KBM-7 (cell line): ENCODE measurements at places on chromosomes 7 and 10.

DNA sequence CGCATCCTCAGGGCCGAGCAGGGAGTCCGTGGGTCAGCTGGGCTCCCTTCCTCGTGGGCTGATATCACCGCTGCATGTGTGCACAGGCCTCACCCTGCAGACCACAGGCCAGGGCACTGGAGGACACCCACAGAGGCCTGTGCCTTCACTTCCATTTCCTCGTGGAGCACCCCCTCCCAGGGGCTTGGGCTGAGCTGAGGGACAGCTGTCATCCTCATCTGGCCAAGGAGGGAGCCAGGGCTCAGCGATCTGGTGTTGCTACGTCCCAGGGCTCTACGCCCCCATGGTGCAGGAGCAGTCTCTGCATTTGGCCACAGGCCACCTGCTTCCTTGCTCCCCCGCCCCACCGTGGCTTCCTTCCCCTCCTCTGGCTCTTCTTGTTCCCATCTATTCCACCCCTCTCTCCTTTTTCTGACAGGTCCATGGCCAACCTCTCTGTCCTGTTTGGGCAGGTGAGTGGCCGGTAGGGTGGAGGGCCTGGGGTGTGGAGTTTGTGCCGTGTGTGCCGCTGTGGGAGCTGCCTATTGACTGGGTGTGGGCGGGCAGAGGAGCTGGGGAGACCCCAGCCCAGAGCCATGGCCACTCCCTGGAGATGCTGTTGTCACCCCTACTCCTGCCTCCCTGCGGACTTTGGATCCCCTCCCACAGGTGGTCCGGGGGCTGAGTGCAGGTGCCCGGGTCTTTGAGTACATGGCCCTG lies 8.3 kb upstream of the ASIC3 start:
- no peak for DNase-seq

GRCh38 chr10:76026905-76027304 lies 595.5 kb downstream of the LRMDA start:
- no peak for DNase-seq

DNA sequence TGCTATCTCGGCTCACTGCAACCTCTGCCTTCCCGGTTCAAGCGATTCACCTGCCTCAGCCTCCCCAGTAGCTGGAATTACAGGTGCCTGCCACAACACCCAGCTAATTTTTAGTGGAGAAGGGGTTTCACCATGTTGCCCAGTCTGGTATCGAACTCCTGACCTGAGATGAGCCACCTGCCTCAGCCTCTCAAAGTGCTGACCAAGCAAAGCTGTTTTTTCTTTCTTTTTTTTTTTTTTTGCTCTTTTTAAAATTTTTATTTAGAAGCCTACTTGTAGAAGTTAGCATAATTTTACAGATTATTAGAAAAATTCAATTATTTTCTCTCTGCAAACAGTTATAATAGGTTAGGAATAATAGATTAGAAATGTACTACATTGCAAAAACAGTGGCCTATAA lies 1.2 kb upstream of the FGFBP3 start:
- DNase-seq, result no peak

GRCh38 chr7:22452142-22452959 lies 47.6 kb downstream of the STEAP1B start:
- peak; percentile 35 for DNase-seq

DNA sequence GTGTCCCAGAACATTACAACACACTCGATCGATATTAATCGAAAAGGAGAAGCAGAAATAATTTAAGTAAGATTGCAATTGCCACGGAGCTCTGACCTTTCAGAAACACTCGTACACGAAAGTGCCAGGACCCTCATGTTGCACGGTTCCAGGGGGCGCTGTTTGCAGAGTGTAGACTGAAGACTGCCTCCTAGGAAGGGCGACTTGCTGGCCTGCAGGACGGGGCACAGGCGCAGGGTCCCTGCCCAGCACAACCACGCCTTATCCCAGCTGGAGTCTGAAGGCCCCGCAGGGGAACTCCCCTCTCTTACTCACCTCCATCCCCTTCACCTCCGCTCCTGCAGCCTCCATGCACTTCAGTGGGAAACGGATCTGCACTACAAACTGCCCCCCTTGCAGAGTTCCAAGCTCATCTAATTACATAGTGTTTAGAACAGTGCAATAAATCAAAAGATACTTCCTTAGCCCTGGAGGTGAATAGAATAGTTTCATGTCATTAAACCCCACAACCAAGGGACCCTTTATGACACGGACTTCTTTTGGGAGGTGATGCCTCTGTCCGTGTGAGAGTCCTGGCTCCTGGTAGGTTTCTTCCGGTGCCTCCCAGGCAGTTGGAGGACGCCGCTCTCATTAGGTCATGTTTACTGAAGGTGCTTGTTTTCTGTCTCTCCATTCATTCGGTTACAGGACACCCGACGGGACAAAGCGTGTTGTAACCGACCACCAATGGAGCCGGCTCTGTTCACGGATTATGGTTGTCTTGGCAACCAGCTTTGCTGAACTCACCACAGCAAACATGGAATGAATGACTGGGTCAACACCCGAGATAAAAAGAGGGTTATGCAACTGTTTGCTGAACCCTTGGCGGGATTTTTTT lies 262.2 kb downstream of the BAMBI start:
- no peak for DNase-seq

GRCh38 chr7:121119047-121119446 lies 130.5 kb downstream of the CPED1 start:
- DNase-seq, result no peak

DNA sequence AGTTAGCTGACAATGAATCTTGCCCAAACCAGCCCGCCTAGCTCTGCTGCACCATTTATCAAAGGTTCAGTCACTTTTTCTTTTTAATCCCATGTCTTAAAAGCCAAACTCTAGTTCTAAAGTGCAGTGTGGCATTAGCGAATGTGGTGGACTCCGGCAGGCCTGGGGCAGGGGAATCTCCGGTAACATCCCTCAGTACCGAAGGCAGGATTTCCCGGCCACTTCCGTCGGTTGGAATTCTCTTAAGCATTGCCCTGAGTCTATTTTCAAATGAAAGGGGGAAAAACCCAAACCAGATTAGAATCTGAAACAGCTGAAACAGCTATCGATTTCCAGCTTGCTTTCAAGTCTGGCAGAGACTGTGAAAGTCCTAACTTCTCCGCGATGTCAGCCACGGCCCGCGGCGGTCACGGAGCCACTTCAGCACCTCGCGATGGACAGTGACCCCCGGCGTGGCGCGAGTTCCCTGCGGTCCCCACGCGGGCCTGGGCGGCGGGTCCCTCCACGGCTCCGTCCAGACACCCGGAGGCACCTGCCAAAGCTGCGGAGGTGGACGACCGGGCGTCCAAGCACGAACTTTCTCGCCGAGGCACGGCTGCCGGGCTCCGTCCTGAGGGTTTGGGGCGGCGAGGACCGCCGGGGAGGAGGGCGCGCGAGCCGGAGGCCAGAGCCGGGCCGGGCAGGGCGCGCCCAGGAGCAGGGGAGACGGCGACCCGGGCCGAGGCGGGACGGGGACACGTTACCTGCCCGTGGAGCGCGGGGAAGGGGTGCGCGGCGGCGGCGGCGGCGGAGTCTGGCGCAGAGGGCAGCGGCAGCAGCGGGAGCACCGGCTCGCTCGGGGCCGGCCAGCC lies 745 bp downstream of the TCERG1L start:
- DNase-seq, result no peak

DNA sequence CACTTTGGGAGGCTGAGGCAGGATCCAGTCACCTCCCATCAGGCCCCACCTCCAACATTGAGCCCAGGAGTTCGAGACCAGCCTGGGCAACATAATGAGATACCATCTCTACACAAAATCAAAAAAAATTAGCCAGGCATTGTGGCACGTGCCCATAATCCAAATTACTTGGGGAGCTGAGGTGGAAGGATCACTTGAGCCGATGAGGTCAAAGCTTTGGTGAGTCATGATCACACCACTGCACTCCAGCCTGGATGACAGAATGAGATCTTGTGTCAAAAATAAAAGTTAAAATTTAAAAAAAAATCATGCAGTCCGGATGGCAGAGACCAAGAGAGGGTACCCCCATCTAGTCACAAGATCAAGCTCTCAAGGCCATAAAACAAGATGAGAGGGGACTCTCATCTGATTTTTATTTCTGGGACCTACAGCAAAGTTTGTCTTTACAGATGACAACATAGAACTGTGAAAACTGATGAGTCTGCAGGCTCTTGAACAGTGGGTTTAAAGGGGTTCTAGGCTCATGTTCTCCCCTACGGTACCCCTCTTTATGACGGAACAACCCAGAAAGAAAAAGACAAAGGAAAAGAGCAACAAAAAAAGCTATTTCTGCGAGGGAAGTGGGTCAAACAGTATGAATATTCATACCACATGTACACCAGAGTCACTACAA lies 28.9 kb upstream of the CREB3L2 start:
- no peak for DNase-seq

GRCh38 chr7:71021131-71021530 lies 110.8 kb upstream of the GALNT17 start:
- no peak for DNase-seq

DNA sequence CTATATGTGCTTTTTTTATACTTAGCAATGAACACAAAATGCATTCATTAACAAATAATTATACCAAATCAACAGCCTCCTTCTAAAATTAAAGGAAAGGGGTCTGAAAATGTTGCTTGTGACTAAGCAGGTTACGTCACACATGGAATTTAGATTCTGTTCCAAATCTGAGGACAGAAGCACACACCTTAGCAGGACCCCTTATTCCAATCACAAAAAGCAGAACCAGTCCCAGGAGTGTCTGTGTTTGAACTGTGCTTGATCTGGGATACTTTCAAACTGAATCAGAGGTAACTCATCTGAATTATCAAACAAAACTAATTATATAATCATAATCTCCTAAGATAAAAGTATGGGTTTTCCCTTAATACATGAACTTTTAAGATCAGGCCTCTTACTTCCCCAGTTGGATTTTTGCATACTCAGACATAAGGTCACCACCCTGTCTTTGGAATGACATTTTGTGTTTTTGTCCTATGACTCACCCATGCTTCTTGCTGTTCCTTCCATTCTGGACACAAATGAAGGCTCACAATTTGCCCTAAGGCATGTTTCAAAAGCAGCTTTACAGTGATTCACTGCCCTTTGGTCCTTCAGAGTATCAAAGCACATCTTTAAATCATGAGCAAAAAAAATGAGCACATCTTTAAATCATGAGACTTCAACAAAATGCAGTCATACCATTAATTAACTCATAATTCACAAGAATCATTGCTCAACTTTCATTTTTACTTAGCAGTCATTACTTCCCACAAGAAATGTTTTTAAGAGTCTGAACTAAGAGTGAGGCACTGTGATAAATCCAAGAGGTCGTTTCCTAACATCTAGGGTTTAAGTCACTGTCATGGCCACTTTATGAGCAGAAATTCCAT lies 35.5 kb downstream of the SEMA3C start:
- no peak for DNase-seq

DNA sequence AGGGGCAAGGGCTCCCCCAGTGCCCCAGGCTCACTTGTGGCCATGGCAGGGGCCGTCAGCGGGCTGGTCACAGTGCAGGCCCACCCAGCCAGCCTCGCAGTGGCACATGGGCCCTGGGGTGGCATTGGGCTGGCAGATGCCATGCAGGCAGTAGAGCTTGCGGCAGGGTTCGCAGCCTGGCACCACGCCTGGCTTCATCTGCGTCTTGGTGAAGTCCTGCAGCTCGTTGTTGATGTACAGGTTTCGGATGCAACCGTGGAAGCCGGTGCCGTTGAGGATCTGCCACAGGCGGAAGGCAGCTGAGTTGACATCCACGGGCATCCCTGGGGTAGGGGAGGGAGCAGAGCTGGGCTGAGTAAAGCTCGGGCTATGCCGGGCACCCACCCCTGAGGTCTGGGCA lies 170.6 kb downstream of the LCOR start:
- DNase-seq, result no peak

DNA sequence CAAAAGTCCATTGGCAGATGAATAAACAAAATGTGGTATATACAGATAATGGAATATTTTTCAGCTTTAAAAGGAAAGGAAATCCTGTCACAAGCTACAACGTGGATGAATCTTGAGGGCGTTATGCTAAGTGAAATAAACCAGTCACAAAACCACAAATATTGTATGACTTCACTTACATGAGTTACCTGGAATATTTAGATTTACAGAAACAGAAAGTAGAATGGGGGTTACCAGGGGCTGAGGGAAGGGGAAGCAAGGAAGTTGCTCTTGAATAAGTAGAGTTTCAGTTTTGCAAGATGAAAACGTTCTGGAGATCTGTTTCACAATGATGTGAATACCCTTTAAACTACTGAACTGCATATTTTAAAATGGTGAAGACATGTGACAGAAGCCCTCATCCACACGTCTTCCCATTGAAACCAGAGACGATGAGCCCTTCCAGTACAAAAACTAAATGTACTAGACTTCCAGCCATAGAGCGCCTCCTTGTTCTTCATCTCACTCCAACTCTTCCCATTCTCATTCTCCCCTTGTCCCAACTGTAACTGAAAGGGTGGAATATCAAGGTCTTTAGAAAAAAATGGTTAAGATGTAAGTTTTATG lies 62.4 kb downstream of the MICU1 start:
- DNase-seq, result no peak

- DNase-seq, result no peak
These were observed 72.3 kb upstream of the DNAJB12 start for GRCh38 chr10:72426986-72427385.
